Naive thymus-derived CD8-positive, alpha-beta T cell (primary cell): ENCODE measurements at places on chromosomes 2 and 18. TPM values are rescaled to one million over a fixed set of nuclear protein-coding genes. Genes with fewer than 3 reads are reported as not detected.

DNA sequence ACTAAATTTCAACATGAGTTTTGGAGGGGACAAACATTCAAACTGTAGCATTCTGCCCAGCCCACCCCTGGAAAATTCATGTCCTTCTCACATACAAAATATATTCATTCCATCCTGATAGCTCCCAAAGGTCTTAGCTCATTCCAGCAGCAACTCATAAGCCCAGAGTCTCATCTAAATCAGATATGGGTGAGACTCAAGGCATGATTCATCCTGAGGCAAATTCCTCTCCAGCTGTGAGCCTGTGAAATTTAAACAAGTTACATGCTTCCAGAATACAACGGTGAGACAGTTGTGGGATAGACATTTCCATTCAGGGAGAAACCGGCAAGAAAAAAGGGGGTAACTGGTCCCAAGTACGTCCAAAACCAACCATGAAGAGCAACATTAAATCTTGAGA lies 43.5 kb upstream of the FAHD2A start:
- no peak for DNase-seq

DNA sequence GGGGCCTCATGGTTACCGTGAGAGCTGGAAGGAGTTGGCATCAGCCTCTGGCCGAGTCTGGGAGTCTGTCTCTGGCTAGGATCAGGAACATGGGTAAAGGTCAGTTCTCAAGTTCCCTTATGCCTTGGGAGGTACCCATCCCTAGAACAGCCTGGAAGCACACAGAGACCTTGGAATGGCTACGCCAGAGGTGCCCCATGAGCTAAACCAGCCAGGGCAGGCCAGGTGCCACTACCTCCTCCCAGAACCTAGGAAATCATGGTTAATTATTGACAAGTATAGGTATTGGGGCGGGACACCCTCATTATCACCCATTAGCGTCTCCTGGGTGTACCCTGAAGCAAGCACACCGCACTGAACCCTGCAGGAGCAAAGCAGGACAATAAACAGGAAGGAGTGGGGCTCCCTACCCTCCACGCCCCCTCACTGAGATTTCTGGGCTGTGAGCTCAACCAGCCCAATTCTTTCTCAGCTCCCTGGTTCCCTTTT lies 3.0 kb upstream of the ASPRV1 start:
- no peak for DNase-seq

IL37 gene
- total RNA-seq = not detected

DNA sequence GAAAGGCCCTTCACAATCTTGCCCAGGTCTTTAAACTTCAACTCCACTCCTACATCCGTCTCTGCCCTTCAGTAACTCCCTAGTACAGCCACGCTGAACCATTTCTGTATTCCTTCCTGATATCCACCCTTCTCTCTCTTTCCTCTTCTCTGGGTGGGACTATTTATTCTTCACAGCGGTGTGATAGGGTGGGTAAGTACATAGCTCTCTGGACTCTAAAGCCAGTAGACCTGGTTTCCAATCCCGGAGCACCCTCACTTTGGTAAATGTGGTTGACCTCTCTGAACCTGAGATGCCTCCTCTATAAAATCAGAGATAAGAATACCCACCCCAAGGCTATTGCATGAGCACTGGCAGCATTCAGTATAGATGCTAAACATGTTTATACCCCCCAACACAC lies 86.7 kb downstream of the ATL2 start:
- no peak for DNase-seq

GRCh38 chr2:218392459-218392858 lies 7.2 kb upstream of the CTDSP1 start:
- DNase-seq = no peak

GREB1 gene
- total RNA-seq = 1.1 TPM
